Suprapubic skin (tissue), 4 donors: ENCODE measurements at places on chromosomes 16 and 17.

DNA sequence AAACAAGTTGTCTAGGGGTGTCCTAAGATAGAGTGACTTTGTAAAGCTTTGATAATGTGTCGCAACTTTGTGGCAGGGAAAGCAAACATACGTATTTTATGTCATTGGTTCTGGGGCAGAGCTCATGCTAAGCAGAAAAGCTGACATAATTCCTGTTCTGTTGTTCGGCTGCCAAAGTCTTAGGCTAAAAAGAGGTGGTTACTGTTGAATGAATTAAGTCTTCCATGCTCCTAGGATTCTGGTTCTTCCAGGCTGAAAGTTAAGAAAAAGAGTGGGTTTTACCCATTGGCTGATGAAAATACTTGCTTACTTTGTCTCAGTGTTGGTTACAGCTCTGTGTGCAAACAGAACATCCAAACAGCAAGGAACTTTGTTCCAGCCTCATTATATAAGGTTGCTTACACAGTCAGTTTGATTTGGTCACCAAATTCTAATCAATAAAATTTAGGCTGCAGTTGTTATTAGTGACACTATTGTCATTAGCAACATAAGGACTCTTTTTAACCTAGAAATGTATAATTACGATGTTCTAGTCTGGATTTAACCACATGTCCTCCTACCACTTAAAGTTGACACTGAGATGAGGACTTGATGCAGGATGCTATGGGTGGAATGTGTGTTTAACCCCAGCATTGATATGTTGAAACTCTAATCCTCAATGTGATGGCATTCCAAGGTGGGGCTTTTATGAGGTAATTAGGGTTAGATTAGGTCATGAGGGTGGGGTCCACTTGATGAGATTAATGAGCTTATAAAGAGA lies 114.0 kb upstream of the GOT2 start:
- H3K4me1 ChIP-seq: no peaks in the 10 kb centered on the region
- H3K36me3 ChIP-seq: no peaks in the 10 kb centered on the region
- no peak for DNase-seq
- no peak overlapping the region for H3K4me3 ChIP-seq

GRCh38 chr17:78039581-78039980 lies 81.1 kb downstream of the TNRC6C start:
- DNase-seq: no peak
- H3K27ac ChIP-seq: peak overlapping the region; percentile 5
- peaks cover 36% of the 10 kb centered on the region for H3K4me1 ChIP-seq
- no peak overlapping the region for H3K4me3 ChIP-seq

DNA sequence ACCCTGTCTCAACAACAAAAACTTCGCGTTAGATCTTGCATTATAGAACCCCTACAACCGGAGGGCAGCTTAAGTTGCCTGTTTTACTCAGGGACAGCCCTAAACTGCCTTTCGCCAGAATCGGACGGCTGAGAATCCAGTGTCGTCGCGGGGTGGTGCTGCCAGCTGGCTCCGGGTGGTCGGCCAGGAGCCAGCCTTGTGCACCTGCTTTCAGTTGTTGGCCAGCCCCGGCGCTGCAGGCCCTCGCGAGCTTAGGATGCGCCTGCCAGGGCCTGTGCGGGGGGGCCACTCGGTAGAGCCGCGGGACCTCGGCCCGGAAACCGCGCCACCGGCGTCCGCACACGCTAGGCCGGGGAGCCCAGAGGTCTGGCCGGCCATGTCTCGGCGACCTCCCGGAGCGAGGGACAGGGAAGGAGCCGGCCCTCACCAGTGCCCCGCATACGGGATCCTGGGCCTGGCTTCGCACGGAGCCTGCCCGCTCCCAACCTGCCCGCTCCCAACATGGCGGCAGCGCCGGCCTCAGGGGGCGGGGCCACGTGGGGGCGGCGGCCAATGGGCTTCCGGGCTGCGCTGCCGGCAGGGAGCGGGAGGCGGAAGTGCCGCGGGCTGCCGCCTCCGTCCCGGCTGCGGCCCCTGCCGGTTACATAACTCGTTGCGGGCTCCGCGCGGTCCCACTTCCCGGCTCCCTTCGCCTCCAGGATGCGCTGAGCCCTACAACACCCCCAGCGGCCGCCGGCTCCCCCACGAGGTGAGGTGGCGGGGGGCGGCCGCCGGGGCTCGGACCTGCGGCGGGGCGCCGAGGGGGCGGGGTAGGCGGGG lies 14.2 kb downstream of the NAA60 start:
- no peaks in the 10 kb centered on the region for H3K36me3 ChIP-seq
- peak overlapping the region; percentile 59 for H3K4me3 ChIP-seq
- DNase-seq: peak; percentile 88
- H3K27me3 ChIP-seq: no peaks in the 10 kb centered on the region
- peaks cover 57% of the 10 kb centered on the region for H3K4me1 ChIP-seq

DNA sequence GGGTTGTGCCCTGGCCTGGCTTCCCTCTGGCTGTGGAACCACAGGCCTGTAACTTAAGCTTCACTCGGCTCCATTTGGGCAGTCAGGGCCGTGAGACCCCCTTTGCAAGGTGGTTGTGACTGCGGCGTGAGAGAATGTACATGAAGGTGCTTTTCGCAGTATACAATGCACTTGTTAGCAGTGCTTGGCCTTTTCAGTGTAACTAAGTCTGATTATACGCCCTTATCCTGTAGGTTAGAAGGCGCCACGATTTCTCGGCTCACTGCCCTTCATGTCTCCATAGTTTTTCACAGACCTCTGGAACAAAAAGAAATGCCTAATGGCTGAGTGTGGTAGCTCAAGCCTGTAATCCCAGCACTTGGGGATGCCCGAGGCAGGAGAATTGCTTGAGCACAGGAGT lies 13.3 kb downstream of the SAP30BP start:
- H3K27me3 ChIP-seq: no peaks in the 10 kb centered on the region
- H3K4me3 ChIP-seq: no peak overlapping the region
- peak overlapping the region; percentile 66 for H3K27ac ChIP-seq
- no peak for DNase-seq

DNA sequence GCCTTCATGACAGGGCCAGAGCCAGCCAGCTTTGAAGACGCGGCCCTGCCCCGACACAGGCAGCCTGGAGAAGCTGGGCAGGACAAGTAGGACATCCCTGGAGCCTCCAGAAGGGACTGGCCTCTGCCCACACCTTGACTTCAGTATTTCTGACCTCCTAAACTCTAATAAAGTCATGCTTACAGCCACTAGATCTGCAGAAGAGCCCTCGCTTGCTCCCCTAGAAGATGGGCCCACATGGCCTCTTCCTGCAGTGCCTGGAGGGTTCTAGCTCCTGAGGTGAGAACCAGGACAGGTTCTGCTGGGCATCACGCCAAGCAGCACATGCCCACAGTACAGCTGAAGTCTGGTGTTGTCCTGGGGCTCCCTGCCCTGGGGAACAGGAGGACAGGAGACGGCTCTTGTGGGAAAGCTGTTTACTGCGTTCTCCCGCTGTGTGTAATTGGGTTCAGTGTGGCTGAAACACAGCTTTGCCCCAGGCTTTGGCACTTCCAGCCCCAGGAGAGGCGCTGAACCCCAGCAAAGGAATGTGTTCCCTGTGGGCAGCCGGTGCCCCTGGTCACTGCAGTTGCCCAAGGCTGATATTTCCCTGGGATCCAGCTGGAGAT lies 2.6 kb downstream of the APRT start:
- no peak overlapping the region for H3K4me3 ChIP-seq
- H3K36me3 ChIP-seq: peaks cover 18% of the 10 kb centered on the region
- no peak for DNase-seq
- H3K4me1 ChIP-seq: peaks cover 56% of the 10 kb centered on the region

GRCh38 chr16:81210807-81211206 lies 27.7 kb upstream of the BCO1 start:
- no peak overlapping the region for H3K27ac ChIP-seq
- peaks cover 9% of the 10 kb centered on the region for H3K27me3 ChIP-seq
- no peak overlapping the region for H3K4me3 ChIP-seq
- H3K36me3 ChIP-seq: no peaks in the 10 kb centered on the region
- no peak for DNase-seq

GRCh38 chr17:57099165-57099564 lies 14.1 kb downstream of the AKAP1 start:
- H3K27ac ChIP-seq: no peak overlapping the region
- no peaks in the 10 kb centered on the region for H3K36me3 ChIP-seq
- H3K27me3 ChIP-seq: no peaks in the 10 kb centered on the region
- H3K4me3 ChIP-seq: no peak overlapping the region
- H3K4me1 ChIP-seq: peaks cover 26% of the 10 kb centered on the region

- no peaks in the 10 kb centered on the region for H3K36me3 ChIP-seq
- peaks cover 16% of the 10 kb centered on the region for H3K4me1 ChIP-seq
- H3K27me3 ChIP-seq: peaks cover 23% of the 10 kb centered on the region
- no peak overlapping the region for H3K27ac ChIP-seq
- DNase-seq: no peak
These were observed 635 bp upstream of the FA2H start for GRCh38 chr16:74775255-74775654.

GRCh38 chr17:45284176-45285140 lies 22.6 kb upstream of the SPATA32 start:
- H3K36me3 ChIP-seq: peaks cover 79% of the 10 kb centered on the region
- H3K27ac ChIP-seq: no peak overlapping the region
- H3K27me3 ChIP-seq: no peaks in the 10 kb centered on the region
- peak; percentile 80 for DNase-seq

DNA sequence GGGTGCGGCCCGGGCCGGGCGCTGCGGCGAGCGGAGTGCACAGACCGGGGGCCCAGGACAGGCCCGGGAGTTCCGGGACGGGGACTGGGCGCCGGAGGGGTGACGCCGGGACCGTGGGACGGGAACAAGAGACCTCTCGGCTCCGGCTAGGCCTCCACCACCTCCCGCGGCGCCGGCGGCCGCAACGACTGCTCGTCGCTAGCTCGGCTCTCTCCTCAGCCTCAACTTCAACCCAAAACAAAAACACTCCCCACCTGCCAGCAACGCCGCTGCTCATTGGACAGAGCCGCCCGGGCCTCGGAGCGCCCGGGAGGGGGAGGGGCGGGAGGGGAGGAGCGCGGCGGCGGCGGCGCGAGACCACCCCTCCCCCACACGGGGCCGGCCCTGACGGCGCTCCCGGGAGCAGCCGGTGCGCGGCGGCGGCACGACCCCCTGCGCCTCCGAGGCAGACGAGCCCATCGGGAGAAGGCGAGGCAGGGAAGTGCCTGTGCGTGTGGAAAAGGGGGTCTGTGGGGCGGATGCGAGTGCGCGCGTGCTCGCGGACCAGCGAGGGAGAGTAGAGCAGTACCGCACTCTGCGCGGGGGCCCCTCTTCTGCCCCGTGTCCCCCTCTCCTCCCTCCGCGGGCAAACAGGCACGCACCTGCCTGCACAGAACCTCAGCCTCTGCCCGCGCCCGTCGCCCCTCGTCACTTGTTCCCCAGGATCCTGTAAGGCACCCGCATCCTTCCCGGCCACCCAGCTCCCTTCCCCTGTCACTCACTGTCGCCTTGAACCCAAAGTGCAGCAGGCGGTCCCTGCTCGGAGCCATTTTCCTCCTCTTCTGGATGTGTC lies at the start of gene FBXL20:
FBXL20 (minus strand) TSS at position 215 of the 832 bp plus-strand sequence. CDS start 224 bp downstream, outside the sequence.
- H3K27me3 ChIP-seq: no peaks in the 10 kb centered on the region
- DNase-seq: peak; percentile 94
- H3K27ac ChIP-seq: peak within 1 kb of the TSS; percentile 95
- H3K4me3 ChIP-seq: peak within 1 kb of the TSS; percentile 93
- peaks cover 9% of the 10 kb centered on the region for H3K36me3 ChIP-seq

- no peak for DNase-seq
- H3K36me3 ChIP-seq: no peaks in the 10 kb centered on the region
- H3K27ac ChIP-seq: no peak overlapping the region
- H3K27me3 ChIP-seq: peaks cover 65% of the 10 kb centered on the region
These were observed 73.2 kb upstream of the RPL38 start for GRCh38 chr17:74130276-74130675.

DNA sequence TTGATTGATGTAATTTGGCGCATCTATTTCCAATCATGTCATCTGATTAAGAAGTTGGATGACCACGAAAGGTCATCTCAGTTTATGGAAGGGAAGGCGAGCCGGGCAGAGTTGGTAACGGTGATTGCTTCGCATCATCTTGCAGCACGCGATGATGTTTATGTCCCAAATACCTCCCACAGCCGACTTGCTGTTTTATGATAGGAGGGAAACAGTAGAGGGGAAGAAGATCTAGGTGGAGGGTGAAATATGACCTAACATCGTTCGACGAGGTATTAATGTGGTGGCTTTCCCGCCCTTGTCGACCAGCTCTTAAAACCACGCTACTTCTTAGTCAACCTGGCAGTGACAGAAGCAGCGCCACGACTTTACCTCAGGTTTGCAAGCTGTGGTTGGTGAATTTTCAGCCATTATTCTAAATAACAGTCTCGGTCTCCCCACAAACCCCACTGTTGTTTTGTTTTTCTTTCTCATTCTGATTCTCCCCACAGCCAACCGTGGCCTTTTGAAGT lies 805 bp upstream of the TANC2 start:
- H3K27me3 ChIP-seq: no peaks in the 10 kb centered on the region
- H3K27ac ChIP-seq: peak overlapping the region; percentile 82
- H3K4me3 ChIP-seq: peak overlapping the region; percentile 82
- DNase-seq: no peak

GRCh38 chr17:47076171-47076570 lies 97.1 kb upstream of the RPRML start:
- no peak for DNase-seq
- H3K4me1 ChIP-seq: no peaks in the 10 kb centered on the region
- no peaks in the 10 kb centered on the region for H3K27me3 ChIP-seq

GRCh38 chr17:10429421-10430045 lies 7.8 kb upstream of the MYH8 start:
- no peaks in the 10 kb centered on the region for H3K4me1 ChIP-seq
- H3K27me3 ChIP-seq: no peaks in the 10 kb centered on the region
- H3K36me3 ChIP-seq: no peaks in the 10 kb centered on the region
- no peak overlapping the region for H3K4me3 ChIP-seq
